CD4-positive, alpha-beta T cell treated with Interleukin-12 subunit alpha and Interleukin-12 subunit beta, for 1 hour (primary cell): ENCODE measurements at places on chromosomes 7 and 10.

- DNase-seq = no peak
These were observed 37.2 kb downstream of the PLEKHS1 start for GRCh38 chr10:113788604-113789083.

- no peak for DNase-seq
These were observed 65.6 kb downstream of the DOCK4 start for GRCh38 chr7:112140600-112140999.

DNA sequence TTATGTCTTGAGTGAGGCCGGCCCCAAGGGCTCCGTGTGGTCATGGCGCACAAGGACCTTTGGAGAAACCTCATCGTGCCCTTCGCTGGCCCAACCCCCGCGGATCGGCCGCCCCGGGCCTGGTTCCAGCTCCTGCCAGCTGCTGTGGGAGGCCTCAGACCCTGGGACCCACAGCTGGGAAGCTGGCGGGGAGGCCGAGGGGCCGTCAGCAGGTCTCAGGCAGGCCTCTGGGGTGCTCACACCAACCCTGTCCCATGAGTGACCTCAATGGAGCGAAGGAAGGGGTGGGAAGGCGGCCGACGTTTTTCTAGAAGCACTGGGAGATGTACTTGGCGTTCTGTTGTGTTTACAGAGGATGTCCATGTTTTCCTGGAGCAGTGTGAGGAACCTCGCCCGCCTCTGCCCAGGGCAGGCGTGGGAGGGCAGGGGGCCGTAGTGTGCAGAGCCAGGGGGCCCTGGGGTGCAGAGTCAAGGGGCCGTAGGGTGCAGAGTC is 18.6 kb upstream of the ADGRA1 start:
- DNase-seq = no peak

- DNase-seq = no peak
These were observed 37.8 kb upstream of the UBE2H start for GRCh38 chr7:129990403-129991192.

DNA sequence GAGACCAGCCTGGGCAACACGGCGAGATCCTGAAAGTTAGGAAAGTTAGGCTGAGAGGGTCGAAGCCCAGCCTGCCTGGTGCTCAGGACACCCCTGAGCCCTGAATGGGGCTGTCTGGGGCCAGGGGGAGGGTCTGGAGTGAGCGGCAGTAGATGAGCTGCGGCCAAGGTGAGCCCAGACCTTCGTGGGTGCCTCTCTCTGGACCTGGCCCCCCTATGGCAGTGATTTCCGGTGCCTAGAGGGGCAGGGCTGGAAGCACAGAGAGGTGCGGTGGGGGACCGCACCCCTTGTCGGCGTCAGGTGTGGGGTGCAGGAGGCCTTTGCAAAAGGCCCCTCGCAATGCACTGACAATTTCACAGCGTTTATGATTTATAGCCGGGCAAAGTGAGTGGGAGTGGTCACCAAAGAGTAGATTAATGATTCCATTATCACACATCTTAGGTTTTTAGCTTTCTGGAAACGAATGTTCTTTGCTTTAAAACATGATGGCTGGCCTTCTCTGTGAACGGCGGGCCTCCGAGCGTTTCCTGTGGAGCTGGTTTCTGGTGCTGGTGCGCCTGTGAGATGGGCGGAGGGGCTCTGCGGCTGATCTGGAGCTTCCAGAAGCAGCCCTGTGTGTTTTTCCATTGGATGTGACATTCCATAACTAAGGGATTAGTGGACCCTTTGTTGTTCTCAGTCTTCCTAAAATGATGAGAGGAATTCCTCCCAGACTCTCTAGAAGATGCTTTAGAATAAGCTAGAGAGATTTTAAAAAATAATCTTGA is 171.0 kb upstream of the ZNF32 start:
- no peak for DNase-seq

DNA sequence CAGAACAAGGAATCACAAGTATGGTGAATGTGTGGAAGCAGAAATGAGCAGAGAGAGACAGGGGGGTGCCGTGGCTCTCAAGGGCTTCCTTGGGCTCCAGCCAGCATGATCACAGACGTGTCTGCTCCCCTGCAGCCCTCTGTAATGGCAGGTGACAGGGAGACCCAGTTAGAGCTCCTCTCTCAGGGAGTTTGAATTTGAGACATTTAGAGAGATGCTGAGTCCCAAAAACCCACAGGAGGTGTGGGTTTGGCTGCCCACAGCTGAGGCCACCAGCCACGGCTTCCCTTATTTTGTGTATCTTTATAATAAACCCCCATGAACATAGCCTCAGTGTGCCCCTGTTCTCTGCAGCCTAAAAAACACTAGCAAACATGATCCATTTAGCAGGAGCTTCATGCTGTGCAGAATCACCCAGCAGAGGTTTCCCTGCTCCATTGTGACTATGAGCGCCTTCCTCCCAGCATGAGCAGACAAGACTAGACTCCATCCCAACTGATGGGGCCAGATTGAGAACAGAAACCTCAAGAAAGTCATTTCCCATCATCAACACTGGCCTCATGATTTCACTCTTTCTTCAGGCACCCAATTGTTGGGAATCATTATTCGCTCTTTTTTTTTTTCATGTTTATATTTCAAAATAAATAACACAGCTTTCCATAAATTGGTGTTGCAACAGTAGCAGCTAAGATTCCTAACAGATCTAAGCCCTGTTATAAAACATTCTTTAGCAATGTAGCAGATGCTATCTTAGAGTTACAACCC is 13.4 kb downstream of the NOD1 start:
- DNase-seq = no peak

GRCh38 chr7:146656988-146657387 is 540.4 kb downstream of the CNTNAP2 start:
- no peak for DNase-seq

DNA sequence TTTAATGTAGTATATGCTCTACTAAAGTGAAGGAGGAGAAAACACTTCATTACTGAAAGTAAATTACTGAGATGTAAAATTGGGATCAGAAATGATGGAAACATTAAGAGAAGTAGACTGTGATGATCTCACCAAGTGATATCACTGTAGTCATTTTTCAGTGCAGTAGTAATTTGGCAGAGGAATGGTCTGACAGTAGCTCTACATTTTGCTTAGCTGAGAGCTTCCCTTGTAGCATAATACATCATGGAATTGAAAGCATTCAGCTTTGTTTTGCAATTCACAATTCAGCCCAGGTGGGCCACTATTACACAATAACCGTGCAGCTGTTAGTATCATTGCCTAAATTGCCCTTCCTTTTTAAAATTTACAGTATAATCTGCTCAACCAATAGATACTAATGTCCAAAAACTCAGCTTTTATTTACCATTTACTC is 19.4 kb upstream of the CABCOCO1 start:
- no peak for DNase-seq

GRCh38 chr10:123462756-123463155 is 203.4 kb upstream of the GPR26 start:
- no peak for DNase-seq

DNA sequence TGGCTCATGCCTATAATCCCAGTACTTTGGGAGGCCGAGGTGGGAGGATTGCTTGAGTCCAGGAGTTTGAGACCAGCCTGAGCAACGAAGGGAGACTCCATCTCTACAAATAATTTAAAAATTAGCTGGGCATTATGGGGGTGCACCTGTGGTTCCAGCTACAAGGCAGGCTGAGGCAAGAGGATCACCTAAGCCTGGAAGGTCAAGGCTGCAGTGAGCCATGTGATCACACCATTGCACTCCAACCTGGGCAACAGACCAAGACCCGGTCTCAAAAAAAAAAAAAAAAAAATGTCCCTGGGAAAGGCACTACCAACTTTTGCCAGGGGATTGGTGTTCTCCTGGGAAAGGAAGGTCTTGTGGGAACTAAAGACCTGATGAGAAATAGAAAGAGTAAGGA is 134.2 kb upstream of the AUTS2 start:
- DNase-seq = no peak

DNA sequence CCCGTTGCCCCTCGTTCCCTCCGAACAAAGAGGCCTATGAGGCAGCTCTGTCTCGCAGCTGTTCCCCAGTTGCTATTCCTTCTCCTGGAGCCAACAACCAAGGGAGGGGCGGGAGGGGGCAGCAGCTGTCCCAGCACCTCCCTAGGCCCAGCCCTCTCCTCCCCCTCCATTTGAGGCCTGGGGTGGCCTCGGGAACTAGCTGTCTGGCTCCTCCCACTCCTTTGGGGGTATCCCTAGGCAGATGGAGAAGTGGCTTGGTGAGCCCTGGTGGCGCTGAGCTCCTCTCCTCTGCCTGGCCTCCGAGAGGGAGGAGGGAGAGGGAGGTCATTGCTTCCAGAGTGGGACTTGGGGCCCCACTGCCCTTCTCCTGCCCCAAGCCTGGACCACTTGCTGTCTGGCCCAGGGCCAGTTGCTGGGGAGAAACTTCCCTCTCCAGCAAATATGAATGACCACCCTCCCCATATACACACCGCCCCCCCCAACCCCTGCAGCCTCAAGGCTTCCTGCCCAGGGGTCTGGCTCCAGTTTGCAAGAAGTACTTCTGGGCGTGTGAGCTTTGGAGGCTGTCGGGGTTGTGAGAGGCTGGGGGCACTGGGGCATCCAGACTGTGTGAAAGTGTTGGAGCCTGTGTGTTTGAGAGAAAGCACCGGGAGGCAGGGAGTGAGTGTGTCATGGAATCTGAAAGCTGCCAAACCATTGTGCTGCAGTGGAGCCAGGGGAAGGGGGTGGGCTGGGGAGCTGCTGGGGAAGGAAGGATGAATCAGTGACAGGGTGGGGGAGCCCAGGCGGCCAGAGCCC is 3.1 kb downstream of the FLNC start:
- no peak for DNase-seq

DNA sequence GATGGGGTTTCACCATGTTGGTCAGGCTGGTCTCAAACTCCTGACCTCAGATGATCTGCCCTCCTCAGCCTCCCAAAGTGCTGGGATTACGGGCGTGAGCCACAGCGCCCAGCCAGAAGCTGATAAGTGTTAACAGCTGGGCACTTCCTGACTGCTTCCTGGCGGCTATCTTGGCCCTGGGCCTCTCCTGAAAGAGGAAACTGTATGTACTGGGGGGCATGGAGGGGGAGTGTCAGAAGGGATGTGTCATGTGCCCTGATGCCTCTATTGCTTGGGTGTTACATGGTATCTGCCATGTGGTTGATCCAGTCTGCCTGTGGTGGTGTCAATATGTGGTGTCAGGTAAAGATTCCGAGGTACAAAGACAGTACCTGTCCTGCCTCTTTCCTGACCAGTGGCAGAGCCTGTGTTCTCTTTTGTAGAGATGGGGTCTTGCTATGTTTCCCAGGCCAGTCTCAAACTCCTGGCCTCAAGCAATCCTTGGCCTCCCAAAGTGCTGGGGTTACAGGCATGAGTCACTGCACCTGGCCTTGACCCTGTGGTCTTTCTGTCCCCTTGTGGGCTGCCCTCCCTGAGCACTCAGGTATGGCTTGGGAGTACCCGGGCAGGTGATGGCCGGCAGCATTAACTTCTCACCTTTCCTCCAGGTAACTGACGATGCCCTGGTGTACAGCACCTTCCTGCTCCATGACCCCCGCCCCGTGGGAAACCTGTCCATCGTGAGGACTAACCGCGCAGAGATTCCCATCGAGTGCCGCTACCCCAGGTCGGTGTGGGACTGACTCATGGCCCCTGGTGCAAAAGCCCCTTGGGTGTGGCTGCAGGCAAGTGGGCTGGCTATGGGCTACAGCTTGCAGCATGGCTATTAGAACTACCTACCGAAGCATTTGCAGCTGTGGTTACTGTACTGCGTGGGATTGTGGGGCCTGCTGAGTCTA is 4.4 kb downstream of the ZP3 start:
- no peak for DNase-seq

DNA sequence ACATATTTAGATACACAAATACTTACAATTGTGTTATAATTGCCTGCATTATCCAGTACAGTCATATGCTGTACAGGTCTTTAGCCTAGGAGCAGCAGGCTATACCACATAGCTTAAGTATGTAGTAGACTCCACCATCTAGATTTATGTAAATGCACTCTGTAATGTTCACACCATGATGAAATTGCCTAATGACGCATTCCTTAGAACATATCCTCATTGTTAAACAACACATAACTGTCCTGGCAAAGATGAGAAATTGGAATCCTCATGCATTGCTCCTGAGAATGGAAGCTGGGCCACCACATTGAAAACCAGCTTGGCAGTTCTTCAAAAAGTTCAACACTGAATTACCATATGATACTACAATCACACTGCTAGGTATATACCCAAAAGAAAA is 1002.8 kb upstream of the CELF2 start:
- DNase-seq = no peak

- no peak for DNase-seq
These were observed 166.9 kb downstream of the SH3PXD2A start for GRCh38 chr10:103688491-103688890.

GRCh38 chr7:148929176-148929575 is 45.1 kb upstream of the EZH2 start:
- DNase-seq = no peak

- no peak for DNase-seq
These were observed 148.4 kb downstream of the CPEB3 start for GRCh38 chr10:92142512-92142911.

- no peak for DNase-seq
These were observed 18.8 kb upstream of the SH2D4B start for GRCh38 chr10:80518807-80519360.

DNA sequence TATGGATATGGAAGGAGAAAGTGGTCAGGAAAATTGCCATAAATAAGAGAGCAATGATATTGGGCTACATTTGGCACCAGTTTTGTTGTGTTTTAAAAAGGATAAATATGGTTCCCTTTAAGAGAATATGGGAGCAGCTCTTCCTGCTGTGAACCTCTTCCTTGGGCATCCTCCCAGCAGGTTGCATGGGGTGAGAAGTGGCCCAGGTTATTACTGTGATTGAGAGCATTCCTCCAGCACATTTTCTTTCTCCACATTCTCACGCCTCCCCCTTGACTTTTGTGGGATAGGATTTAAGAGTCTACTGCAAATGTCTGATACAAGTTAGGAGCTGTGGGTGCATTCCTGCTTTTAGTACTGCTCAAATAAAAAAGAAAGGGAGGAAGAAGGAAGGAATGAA is 214.8 kb downstream of the POU6F2 start:
- DNase-seq = no peak

DNA sequence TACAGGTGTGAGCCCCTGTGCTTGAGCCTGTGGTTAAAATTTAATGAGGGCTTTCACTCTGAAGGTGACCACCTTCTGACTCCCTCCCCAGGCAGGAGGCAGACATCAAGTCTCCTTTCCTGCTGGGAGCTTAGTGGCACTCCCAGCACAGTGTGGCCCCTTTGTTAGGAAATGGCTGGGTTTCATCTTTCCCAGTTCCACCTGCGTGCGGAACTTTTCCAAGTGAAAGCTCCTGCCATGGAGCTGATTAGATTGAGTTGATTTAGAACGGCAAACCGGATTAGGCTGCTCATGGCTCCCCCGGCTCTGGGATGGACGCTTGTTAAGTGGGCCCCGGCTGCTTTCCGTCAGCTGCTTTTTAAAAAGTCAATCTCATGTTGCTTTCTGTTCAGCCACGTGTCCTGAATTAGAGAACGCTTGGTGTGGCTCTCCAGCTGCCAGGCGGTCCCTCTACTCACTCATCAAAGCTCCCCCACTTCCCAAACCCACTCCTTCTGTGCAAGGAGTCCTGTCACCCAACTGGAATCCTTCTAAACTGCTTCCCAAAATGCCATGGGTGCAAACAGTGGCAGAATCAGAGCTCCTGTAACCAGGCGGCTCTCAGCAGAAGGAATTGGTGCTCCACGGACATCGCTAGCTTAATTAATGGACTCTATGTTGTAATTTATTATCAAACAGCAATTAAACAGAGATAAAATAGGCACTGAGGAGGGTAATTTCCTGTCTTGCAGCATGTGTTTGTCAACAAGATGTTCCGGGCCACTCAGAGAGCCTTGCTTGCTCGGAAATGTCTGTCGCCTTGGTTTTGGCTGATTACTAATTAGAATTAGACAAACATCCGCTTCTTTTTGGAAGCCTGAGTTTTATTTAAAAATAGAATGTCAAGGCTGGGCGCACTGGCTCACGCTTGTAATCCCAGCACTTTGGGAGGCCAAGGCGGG is 551.2 kb downstream of the GALNT17 start:
- no peak for DNase-seq

- no peak for DNase-seq
These were observed 15.9 kb downstream of the VIPR2 start for GRCh38 chr7:159128767-159129166.
